Activated CD8-positive, alpha-beta memory T cell treated with anti-CD3 and anti-CD28 coated beads, Interleukin-2, amount 50 U/mL, for 48 hours (primary cell): ENCODE measurements at places on chromosomes 7 and 10.

DNA sequence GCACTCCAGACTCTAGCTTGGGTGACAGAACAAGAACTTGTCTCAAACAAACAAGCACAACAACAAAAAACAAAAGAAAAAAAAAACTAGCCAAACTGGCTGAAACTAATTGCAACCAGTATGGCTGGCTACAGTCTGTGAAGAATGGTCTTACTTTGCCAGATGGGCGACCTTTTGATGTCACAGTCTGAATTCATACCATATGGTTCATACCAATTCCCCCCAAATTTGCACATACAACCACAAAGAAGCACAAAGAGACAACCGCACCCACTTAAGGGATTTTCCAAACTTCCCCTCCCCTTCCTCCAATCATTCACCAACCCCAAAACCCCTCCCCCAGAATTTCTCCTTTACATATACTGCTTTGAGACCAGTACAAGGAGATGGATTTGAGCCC, 114.2 kb downstream of the SPAG6 start:
- no peak for DNase-seq

DNA sequence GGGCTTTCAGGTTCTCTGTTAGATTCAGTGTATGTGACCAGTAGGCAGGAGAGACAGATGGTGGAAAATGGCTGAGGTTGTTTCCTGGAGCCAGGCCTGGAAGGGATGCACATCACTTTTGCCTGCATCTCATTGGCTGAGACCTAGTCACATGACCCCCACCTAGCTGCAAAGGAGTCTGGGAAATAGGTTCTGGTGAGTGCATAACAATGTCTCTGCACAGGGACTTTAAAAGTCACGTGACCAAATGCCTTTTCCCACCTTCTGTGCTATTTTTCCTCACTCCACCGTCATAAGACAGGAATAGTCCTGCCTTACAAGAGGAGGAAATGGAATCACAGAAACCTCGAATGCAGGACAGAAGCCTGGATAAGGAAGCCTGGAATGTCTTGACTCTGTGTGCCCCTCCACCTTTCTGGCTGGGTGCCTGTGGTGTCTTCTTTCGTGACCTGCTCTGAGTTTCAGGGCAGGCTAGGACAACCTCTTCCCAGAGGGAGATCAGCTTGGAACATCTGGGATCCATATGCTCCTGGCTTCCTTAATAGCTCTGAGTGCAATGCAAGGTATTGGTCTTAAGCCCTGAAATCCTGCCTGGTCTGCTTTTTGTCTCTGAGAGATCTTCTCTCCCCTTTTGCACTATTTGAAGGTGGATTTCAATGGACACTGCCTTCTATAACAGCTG, 139.9 kb upstream of the ZNF438 start:
- DNase-seq, result no peak

DNA sequence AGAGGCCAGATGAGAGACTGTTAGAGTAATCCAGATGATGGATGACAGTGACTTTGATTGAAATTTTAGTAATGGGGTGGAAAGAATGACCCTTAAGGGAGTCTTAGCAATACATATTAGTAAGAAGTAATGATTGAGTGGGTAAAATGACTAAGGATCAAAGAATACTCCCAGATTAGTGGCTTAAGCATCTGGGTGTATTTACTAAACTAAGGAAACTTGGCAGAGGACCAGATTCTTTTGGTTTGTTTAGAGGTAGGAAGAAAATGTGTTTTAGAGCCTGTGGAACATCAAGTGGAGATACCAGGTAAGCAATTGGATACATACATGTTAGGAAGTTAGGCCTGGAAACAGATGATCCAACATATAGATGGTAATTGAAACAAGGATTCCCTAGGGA, 58.8 kb upstream of the ADRA2A start:
- DNase-seq, result no peak

GRCh38 chr10:3197348-3198003, 24.9 kb upstream of the PITRM1 start:
- peak; percentile 86 for DNase-seq

GRCh38 chr7:55550010-55550663, 22.2 kb downstream of the VOPP1 start:
- DNase-seq, result no peak

DNA sequence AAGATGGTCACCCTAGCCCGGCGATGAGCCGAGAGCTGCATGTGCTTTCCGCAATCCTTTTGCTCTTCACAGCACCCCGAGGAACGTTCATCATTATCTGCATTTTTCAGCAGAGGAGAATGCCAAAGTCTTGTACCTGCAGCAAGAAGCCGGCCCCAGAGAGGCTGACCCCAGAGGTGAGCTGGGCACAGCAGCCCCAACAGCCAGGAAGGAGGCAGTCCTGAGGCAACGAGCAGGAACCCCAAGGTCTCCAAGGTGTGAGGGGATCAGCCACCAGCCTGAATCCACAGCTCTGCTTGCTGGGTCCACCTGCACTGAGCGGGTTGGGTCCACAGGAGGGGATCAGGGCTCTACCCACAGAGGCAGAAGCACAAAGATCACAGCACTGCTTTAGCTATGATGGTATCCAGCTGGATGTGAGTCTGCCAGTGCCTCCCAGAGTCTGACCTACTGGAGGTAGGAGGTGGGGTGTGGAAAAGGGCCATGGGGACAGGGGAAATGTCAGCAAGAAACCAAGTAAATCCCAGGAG, 16.8 kb upstream of the GDF10 start:
- DNase-seq, result no peak

DNA sequence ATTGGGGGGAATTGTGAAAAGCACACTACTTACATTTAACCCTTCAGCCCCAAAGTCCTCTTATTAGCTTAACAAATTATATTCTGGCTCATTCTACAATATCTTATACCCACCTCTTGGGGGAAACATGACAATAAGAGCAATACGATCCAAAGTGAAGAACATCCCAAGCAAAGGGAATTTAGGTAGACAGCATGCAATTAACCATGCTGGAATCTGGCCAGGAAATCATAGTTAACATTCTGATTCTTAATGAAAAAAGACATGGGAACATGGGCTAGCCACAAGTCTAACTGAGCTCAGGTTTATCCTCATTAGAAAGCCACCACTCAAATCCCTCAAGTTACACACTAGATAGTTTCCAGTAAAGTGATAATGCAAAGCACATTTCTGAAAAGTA, 241.9 kb upstream of the SLC26A5 start:
- no peak for DNase-seq

DNA sequence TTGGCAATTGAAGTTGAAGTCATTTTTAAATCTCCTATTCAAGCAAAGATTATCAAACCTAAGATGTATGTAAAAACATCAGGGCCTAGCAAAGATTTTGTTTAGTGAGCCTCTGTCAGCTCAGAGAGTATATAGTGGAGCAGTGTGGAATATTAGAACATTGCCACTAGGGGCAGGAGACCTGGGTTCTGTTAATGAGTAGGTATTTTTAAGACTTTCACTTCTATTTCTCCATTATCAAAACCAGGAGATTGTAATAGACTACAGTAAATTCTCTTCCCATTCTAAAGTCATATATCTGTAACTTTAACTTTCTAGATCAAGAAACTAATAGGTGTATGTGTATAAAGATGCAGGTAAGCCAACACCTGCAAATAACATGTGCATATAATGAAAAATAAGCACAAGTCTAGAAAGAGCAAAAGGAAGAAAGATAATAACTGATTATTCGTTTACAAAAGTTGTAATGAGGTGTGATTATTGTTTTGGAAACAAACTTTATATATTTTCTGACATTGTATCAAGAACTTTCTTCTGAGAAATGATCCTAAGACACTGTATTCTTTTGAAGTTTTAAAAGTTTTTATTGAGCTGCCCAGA, 64.4 kb downstream of the KCND2 start:
- no peak for DNase-seq

GRCh38 chr7:2982831-2983230, 60.8 kb downstream of the CARD11 start:
- DNase-seq, result peak; percentile 75

GRCh38 chr7:18680576-18680975, 185.0 kb downstream of the HDAC9 start:
- DNase-seq, result no peak

DNA sequence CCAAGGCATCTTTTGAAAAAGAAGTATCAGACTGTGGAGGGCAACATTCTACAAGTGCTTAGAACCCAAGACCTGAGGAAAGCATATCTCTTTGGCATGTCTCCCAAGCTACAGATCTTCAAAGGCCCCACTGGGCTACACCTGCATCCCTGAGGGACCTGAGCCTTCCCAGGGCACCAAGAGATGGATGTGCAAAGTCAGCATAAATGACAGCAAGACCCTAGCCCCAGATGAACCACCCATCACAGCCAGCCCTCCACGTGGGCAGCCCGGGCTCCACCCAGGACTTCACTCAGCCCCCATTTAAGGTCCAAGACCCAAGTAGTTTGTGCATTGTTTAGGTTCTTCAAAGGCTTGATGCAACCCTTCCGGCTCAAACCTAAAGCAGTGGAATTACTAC, 123.5 kb downstream of the SFMBT2 start:
- DNase-seq, result no peak

DNA sequence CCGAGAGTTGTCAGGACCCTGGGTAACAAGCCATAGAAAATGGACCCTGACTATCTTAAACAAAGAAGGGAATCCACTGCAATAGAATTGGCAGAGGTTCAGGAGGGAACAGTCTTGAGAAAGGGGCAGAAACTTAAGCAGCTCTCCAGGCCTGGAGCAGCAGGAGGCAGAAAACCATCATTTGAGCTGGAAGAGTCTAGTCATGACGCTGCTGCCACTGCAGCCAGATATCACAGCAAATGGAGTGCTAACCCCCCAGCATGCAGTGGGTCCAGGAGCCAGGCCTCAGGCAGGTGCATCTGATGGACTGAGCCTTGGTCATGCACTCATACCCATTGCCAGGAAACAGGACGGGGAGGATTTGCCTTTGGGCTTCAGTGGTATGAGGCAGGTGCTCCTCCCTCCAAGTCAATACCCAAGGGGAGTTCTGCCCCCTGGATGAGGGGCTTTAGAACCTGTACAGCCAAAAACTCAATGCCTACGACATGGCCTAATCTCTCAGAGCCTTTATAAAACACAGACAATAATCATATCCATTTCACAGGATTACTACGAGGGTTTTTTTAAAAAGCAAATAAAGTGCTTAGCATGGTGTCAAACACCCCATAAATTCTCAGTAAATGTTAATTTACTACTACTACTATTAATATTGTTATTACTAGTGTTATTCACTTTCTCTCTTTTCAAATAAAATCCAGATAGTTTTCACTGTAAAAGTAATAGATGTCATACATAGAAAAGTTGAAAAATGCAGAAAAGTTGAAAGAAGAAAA, 30.7 kb downstream of the DUSP5 start:
- DNase-seq, result no peak

DNA sequence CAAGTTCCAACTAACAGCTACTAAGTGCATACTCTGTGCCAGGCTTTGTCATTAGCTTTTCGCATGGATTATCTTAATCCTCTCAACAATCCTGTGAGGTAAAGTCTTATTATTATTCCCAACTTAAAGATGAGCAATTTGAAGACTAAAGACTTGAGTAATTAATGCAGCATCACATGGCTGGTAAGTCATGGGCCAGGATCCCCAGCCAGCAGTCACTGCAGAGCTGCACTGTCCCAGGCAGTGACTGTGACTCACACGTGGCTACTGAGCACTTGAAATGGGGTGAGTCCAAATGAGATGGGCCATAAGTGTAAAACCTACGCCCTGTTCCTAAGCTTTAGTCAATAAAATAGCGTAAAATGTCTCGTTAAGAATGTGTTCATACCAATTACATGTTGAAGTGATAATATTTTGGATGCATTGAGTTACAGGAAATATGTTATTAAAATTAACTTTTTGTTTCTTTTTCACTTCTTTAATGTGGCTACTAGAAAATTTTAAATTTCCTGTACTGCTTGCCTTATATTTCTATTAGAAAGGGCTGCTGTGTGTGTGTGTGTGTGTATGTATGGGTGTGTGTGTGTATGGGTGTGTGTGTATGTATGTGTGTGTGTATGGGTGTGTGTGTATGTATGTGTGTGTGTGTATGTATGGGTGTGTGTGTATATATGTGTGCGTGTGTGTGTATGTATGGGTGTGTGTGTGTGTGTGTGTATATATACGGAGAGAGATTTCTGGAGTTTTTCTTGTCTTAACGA, 756.3 kb downstream of the AUTS2 start:
- DNase-seq, result no peak

DNA sequence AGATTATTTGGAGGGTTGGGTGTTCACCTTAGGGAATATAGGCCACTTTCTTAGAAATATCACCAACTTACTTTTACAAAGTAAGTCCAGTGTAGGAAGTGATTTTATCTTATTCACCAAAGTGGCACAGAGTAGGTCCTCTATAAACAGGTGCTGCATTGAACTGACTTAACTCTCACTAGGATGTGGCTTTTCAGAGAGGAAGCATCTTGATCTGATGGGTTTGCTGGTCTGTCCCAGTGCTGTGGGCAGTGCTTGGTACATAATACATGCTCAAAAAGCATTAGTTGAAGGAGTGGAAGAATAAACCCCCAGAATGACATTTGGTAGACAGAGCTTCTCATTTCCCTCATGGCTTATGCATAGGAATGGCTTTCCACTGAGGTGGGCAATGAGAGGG, 334.7 kb downstream of the LRMDA start:
- DNase-seq, result no peak

- peak; percentile 68 for DNase-seq
These were observed 566 bp downstream of the MAD1L1 start for GRCh38 chr7:2231992-2232765.

GRCh38 chr10:131755200-131755599, 145.6 kb upstream of the PPP2R2D start:
- DNase-seq, result no peak

- no peak for DNase-seq
These were observed 35.0 kb downstream of the LAMB4 start for GRCh38 chr7:108094933-108095710.

GRCh38 chr7:8175929-8176369, 86.0 kb downstream of the ICA1 start:
- DNase-seq, result peak; percentile 56

GRCh38 chr10:15642095-15642494, 77.6 kb downstream of the ITGA8 start:
- no peak for DNase-seq

DNA sequence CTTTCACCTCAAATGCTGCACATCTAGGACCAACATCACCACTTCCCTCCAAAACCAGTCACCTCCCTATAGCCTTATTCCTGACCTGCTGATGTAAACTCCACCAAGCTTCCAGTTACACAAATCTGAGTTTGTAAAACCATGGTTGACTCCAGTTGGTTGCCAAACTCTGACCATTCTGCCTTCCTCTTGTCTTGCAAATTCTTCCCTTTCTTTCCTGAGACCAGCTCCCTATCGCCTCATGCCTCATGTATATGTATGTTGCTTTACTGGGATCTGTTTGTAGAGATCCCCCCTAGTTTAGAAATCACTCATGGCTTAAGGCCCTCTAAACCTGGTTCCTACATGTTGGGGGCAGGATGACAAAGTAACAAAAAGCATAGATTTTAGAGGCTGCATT, 31.3 kb downstream of the PAX2 start:
- no peak for DNase-seq

DNA sequence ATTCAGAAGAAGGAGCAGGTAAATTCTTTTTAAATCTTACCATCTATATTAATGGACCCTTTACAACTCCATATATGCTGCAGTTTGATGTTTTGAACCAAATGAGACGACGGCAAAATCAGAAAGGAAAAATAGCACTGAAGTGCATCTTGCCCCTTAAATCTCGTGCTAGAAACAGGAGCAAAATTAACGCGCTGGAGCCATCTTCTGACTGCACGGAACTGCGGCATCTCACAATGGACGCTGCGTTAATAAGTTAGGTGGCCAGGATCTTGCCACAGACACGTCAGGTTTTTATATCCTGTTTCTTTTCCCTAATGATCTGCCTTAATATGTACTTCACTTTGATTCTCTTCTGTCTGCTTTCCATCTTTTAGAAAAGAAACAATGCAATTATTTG, 354.5 kb downstream of the TFEC start:
- no peak for DNase-seq
